ENCODE measurements at places on chromosomes 1 and 21. TPM values are rescaled to one million over a fixed set of nuclear protein-coding genes. Genes with fewer than 3 reads are reported as not detected.

The LAMC2 gene
- 21.0 TPM for total RNA-seq

The ZNF326 gene
- 20.0 TPM for total RNA-seq

The CCSAP gene
- 6.8 TPM for total RNA-seq

The RGSL1 gene
- total RNA-seq, result not detected

The SH2D5 gene
- total RNA-seq, result 16.8 TPM

The NGF gene
- 4.4 TPM for total RNA-seq

The BEST4 gene
- total RNA-seq, result 0.37 TPM

The RORC gene
- total RNA-seq, result not detected

The HES2 gene
- 4.7 TPM for total RNA-seq

The RGS16 gene
- 0.17 TPM for total RNA-seq

The CAMK1G gene
- total RNA-seq, result 0.09 TPM

All from A549 treated with RU486 at 1 μM for 4 hours (cell line).